ENCODE measurements at places on chromosomes 3 and 15.
A peak's percentile ranks its signal among the peaks of the same experiment; 100 is the strongest.

GRCh38 chr3:135012101-135012500 lies 217.0 kb downstream of the EPHB1 start:
- no peak for DNase-seq

- no peak for DNase-seq
Measured at GRCh38 chr3:124934577-124934976, at the start of gene MUC13. Gene MUC13 (minus strand): TSS chr3:124934751. CDS start chr3:124934712, 39 bp downstream.

- no peak for DNase-seq
Measured at GRCh38 chr3:49900491-49901153, 3.1 kb downstream of the MST1R start.

DNA sequence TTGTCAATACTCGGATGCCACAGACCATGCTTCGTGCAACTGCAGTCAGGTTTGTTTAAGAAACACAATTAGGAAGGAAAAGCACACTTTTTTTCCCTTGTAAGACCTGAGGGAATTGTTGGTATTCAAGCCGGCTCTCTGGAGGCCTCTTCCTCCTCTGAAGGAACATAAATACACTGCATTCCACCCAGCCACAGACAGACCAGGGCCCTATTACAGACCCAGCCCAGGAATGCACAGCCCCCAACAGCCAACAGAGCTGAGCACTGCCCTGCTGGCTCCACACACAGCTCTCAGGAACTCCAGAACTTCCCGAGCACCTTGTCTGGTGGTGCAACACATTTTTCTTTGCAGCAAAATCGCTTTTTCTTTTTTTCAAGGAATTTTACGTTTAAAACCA lies 488.7 kb upstream of the PROK2 start:
- no peak for DNase-seq

DNA sequence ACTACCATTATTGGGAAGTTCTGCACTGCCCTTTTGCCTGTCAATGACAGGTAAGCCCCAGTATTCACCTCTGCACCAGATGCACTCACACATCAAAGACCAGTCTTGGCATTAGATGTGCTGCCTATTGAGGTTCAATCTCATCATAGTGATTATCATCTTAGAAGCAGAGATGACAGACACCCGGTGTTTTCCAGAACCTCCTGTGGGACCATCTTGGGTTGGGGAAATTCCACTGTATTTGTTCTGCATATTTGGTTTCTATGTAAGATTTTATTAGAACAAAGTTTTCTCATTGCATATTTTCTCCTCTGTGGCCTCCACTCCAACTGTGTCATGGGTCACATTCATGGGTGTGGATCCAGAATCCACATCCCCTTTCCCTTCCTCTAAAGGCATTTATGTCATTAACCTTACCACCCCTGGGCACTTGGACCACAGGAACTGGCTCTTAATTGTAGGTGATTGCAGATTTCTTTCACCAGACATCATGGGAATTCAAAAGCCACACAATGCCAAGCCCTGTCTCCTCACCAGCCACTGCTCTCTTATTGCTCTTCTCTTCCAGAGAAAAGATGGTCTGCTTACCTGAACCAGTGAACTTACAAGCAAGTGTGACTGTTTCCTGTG lies 31.2 kb downstream of the PLA1A start:
- no peak for DNase-seq

GRCh38 chr15:59240036-59240435 lies 33.4 kb downstream of the LDHAL6B start:
- DNase-seq = no peak

- DNase-seq = peak; percentile 10
Measured at GRCh38 chr15:94844538-94845389, 613.4 kb downstream of the MCTP2 start.

DNA sequence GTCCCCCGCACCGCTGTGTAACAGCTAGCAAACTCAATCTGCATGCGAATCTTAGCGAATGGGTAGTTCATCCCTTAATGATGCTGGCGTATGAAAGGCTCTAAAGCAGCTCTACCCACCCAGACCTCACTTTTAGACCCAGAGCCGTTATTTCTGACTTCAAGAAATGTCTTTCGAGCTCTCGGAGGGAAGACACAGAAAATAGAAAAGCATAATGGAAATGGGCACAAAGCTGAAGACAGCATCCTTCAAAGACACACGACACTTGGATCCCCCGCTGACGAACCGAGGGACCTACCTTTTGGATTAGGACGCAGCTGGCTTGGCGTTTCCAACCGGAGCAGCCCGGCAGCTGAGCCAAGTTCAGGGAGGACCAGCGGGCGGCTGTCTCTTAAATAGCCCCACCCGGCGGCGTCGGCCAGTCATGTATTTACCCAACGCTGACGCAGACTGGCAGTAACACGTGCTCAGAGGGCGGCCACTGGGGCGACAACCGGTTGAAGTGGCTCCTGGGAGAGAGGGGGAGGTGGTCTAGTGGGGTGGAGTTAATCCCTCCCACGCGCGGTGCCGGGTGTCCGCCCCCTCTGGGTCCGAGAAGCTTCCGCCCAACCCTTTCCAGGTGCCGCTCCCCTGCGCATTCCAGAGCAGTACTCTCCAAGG lies 1.5 kb downstream of the CCK start:
- no peak for DNase-seq

GRCh38 chr3:101829874-101830273 lies 19.4 kb upstream of the NFKBIZ start:
- no peak for DNase-seq

DNA sequence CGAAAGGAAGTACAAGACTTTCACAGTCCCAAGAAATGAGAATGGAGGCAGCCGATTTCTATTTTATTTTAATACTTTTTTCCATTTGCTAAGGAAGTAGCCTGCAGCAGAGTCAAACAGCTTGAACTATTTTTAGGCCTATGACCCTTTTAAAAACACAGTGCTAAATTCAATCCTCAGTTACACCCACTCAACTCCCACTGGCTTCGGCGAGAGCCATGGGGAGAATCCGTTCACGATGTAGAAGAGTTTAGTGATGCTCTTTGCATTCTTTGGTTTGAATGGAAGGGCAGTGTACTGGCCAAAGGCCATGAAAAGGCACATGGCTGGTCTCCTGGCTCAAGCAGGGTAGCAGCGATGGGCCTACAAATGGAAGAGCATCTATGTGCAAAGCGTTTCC lies 343.5 kb downstream of the FOXP1 start:
- DNase-seq = no peak

DNA sequence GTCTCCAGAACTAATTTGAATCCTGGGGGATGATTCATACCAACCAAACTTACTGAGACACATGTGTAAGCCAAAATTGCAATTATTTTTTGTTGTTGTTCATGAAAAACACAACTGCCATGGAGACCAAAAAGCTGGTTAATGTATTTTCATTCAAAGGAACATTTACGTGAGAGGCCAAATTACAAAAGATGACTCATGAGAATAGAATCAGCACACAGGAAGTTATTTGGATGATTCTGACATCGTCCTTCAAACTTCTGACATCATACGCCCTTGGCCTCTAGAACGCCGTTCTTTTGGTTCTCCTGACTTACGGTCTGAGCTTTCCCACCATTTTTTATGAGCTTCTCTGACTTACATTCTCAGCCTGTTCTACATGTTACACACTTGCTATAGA lies 3.0 kb upstream of the ZNF280D start:
- DNase-seq = no peak
